Endothelial cell of umbilical vein (primary cell): ENCODE measurements at places on chromosomes 7 and 10. TPM values are rescaled to one million over a fixed set of nuclear protein-coding genes. Genes with fewer than 3 reads are reported as not detected.

DNA sequence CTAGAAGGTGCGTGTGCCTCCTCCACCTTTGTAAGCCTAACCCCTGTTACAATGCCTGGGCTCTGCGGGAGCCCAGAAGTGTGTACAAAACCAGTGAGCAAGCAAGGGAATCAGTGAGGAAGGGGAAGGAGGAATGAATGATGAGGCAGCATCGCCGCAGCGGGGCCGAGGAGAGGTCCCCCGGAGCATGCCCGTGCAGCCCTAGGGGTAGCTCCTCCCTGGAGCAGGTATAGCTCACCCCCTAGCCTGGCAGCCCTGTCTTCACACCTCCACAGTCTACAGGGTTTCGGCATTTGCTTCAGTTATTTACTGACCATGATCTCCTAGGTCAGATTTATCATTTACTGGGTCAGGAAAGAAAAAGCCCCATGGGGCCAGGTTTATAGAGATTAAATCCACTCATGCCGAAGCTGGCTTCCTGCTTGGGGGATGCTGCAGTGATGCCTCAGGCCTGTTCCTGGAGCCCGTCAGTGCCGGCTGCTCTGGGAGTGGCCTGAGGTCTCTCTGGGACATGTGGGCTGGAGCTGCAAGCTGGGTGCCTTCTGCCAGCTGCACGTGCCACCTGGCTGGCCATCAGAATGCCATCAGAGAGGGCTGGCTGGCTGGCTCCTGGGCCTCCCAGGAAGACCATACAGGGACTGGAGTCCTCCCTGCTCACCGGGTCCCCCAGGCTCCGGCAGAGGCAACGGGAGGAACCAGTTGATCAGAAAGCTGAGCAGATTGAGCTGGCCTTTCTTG is 138.9 kb downstream of the GRK5 start:
- no peak for DNase-seq

- peak; percentile 32 for DNase-seq
Measured at GRCh38 chr10:122688293-122688989, 11.2 kb downstream of the C10orf120 start.

GRCh38 chr10:73867126-73867807 is 7.1 kb downstream of the CAMK2G start:
- no peak for DNase-seq

- DNase-seq, result peak; percentile 49
Measured at GRCh38 chr10:13784067-13784466, 197.3 kb downstream of the PRPF18 start.

DNA sequence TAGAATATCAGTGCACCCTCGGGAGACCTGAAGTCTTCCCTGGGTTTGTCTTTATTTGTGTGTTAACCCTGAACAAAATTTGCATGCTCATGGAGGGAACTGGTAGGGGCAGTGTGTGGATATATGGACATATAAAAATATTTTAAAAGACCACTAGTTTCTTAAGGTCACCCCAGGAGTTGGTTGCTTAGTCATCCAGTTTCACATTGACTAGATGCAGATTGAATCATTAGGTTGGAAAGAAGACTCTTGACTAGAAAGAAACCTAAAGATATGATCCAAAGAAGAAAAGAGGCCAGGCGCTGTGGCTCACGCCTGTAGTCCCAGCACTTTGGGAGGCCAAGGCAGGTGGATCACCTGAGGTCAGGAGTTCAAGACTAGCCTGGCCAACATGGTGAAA is 137.1 kb downstream of the KAT6B start:
- no peak for DNase-seq

- no peak for DNase-seq
Measured at GRCh38 chr10:43399320-43400310, 9.4 kb downstream of the HNRNPF start.

ATOH7 gene
- not detected in 2 replicates for total RNA-seq
